Left cardiac atrium (tissue), 4 donors: ENCODE measurements at places on chromosomes 16 and 17. TPM values are rescaled to one million over a fixed set of nuclear protein-coding genes. Genes with fewer than 3 reads are reported as not detected.

DNA sequence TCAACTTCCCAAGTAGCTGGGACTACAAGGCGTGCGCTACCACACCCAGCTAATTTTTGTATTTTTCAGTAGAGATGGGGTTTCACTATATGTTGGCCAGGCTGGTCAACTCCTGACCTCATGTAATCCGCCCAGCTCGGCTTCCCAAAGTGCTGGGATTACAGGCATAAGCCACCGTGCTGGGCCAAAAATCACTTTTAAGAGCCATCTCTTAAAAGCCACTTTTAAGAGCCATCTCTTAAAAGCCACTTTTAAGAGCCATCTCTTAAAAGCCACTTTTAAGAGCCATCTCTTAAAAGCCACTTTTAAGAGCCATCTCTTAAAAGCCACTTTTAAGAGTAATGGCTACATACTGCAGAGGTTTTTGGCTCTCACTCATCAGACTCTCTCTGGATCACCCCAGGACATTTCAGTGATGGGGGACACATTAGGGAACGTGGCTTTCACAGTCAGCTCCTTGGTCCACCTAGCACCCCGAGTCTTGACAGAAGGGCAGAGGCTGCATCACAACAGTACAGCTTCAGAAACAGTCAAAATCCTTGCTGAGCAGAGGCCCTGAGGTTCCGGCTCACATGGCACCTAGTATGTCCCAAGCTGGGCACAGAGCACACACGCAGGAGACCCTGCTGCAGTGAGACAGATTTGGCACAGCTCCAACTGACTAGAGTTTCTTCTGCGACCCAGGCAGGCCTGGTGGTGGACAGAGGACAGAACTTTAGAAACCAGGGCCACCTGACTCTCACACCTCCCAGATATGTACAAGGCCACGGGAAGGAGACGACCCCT, 23.6 kb downstream of the RANBP10 start:
- no peak for DNase-seq

Gene MYO15A
- 1.1 TPM for total RNA-seq

Gene C1QL1
- total RNA-seq: 2.9 TPM

DNA sequence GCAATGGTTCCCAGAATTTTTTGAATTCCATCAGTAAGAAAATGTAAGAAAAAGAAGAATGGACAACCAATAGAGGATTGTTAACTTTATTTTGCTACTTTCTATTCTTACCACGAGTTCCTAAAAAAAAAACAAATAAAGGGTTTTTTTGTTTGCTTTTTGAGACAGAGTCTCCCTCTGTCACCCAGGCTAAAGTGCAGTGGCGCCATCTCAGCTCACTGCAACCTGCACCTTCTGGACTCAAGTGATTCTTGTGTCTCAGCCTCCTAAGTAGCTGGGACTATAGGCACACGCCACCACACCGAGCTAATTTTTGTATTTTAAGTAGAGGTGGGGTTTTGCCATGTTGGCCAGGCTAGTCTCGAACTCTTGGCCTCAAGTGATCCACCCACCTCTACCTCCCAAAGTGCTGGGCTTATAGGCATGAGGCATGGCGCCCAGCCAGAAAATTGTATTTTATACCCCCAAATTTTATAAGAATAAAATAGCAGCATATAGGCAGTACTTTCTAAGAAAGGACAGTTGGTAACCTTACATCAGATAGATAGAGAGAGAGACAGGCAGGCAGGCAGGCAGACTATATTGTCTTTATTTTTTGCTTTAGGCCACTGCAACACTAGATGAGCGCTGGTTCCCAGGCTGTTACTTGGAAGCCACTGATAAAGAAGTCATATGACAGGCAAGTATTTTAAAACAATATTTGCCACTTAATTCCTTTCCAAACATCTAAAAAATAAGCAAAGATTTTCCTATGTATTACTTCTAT, 127.5 kb downstream of the VPS53 start:
- no peak for DNase-seq

DNA sequence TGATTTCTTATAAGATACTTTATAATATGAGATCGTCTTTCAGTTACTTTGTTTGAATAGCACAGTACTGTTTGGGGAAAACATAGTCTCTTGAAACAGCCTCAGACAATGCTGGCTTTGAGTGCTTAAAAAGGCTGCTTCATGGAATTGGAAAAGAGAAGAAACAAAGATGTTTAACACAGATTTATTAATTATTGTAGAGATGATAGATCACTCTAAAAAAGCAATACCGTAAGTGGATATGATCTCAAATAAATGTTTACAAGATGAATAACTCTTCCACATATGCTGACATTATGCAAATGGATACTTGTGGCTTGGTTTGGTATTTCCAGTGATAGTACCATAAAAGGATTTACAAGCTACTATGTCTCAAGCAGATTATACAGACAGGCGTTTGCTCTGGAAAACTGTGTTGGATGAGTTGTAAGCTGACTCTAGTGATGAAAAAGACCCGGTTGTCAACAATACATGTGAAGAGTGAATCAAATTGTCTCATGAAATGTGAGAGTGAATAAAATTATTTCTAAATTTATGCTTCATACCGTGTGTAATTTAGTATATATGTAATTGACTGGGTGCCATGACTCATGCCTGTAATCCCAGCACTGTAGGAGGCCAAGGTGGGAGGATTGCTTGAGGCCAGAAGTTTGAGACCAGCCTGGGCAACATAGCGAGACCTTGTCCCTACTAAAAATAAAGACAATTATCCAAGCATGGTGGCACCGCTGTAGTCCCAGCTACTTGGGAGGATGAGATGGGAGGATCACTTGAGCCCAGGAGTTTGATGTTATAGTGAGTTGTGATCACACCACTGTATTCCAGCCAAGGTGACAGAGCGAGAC, 105.4 kb downstream of the FTO start:
- no peak for DNase-seq

Gene AOC3
- total RNA-seq: 56.6 TPM

DNA sequence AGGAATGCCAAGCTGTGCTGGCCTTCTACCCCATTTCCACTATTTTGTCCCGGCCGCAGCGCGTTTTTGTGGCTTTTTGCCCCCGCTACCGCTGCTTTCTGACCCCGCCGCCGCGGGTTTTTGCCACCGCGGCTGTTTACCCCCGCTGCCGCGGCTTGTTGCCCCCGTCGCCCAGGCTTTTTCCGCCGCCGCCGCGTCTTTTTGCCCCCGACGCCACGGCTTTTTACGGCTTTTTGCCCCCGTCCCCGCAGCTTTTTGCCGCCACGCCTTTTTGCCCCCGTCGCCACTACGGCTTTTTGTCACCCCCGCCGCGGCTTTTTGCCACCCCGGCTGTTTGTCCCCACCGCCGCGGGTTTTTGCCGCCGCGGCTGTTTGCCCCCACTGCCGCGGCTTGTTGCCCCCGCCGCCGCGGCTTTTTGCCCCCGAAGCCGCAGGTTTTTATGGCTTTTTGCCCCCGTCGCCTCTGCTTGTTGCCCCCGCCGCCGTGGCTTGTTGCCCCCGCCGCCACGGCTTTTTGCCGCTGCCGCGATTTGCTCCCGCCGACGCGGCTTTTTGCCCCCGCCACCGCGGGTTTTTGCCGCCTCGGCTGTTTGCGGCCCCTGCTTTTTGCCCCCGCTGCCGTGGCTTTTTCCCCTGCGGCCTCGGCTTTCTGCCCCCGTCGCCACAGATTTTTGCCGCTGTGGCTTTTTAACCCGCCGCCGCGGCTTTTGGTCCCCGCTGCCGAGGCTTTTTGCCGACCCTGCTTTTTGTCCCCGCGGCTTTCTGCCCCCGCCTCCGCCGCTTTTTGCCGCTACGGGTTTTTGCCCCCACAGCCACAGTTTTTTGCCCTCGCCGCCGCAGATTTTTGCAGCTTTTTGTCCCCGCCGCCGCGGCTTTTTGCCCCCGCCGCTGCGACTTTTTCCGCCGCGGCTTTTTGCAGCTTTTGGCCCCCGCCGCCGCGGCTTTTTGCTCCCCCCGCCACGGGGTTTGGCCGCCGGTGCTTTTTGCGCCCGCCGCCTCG, 520.4 kb upstream of the WSB1 start:
- no peak for DNase-seq

GRCh38 chr17:56011406-56012131, 141.7 kb upstream of the ANKFN1 start:
- no peak for DNase-seq

DNA sequence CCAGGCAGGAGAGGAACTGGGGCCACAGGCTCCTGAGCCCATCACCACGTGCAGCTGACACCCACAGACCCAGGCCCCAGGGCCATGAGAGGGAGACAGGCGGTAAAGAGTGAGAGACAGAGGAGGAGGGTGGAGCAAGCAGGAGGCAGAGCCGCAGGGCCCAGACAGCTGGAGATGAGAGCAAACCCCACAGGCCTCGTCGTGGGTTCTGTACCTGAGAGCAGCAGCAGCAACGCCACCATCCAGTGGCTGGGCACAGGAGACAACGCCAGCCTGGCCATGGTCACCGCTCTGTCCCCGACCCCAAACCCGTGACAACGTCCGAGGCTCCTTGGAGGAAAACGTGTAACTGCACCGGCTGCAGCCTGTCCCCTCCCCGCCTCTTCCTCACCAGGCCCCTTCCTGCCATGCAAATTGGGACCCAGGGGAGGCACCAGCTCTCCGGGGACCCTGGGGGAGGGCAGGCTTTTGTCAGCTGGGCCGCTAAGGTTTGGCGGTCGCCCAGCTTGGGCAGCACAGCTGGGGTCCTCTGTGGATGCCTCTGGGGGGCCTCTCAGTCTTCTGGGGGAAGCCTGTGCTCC, at the start of gene CD79B:
CD79B (minus strand) TSS at position 351 of the 581 bp plus-strand sequence; CDS start at position 281, 70 bp downstream.
- DNase-seq: no peak

DNA sequence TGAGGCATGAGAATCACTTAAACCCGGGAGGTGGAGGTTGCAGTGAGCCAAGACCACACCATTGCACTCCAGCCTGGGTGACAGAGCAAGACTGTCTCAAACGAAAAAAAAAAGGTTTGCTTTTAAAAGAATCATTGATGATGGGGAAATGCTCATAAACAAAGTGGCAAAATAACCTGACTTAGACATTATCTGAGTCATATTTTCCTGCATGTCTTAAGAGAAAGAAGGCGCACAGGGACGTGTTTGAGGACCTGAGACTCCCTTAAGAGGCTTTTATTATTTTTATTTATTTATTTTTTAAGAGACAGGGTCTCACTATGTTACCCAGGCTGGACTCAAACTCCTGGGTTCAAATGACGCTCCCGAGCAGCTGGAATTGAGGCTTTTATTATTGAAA, 5.7 kb upstream of the PRPSAP1 start:
- no peak for DNase-seq

GRCh38 chr17:73733517-73733916, 89.3 kb upstream of the SDK2 start:
- DNase-seq: no peak

DNA sequence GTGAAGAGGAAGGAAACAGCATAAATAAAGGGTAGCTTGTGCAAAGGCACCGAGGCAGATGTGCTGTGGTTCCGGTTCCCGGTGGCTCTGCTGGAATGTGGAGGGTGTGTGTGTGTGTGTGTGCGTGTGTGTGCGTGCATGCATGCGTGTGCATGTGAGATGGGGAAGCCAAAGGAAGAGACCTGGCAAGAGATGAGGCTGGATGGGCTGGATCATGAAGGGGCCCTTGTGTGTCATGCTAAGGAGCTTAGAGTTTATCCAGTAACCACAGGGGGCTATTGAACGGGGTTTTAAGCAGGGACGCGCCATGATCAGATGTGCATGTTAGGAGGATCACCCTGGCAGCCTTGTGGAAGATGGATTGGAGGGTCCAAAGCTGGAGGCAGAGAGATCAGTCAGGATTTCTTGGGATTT, 8.3 kb downstream of the WSCD1 start:
- DNase-seq: no peak

Gene KRT12
- not detected for total RNA-seq

DNA sequence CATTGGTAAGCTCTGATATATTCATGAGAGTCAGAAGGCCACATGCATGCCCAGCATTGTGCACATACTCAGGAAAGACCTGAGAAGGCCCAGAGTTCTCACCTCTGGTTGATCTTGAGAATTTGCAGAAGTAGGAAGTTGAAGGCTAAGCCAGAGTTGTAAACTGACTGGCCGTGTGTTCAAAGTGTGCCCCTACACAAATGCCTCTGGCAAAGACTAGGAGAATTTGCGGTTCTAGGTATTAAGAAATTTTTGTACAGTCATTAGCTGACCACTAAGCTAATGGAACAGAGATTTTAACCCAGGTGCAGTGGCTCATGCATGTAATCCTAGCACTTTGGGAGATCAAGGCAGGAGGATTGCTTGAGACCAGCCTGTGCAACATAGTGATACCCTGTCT, 25.0 kb downstream of the FBXL20 start:
- DNase-seq: no peak
